Liver (tissue), 10 donors: ENCODE measurements at places on chromosomes 5 and 9.

DNA sequence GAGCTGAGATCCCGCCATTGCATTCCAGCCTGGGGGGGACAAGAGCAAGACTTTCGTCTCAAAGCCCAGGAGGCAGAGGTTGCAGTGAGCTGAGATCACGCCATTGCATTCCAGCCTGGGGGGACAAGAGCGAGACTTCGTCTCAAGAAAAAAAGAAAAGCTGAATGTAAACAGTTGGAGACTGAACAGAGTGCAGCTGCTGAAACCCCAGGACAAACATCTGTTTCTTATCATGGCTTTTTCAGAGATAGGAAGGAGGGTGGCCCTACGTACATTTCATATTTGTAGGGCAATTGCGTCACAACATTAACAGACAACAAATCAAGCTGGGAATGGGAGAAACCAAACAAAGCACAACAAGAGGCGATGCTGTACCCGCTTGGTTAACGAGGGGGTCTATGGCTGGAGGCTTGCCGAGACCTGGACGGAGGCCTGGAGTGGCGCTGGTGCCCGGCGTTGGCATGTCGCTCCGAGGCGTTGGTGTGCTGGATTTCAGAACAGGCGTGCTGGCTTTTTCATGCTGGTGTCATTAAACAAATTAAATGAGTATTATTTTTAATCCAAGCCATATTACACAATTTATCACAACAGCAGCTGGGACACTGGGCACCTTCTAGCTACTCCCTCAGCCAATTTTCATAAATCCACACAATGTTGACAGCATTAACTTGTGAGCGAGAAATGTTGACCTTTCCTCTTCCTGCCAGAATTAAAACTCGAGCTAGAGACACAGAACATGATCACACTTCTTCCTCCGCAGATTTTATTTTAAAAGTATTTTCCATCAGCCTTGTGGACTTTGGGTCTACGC is 76.1 kb downstream of the TLE1 start:
- no peak for DNase-seq

GRCh38 chr5:58148254-58148775 is 311.6 kb downstream of the PLK2 start:
- no peak for DNase-seq

- DNase-seq = no peak
Observed at GRCh38 chr5:142295084-142295758, 29.6 kb downstream of the SPRY4 start.

DNA sequence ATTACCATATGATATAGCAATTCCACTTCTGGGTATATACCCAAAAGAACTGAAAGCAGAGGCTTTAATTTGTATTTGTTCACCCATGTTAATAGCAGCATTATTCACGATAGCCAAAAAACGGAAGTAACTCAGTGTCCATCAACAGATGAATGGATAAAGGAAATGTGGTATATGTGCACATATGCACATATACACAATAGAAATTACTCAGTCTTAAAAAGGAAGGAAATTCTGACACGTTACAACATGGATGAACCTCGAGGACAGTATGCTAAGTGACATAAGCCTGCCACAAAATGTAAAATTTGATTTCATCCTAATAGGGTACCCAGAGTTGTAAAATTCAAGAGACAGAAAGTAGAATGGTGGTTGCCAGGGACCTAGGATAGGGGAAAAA is 54.9 kb downstream of the NUP155 start:
- no peak for DNase-seq

GRCh38 chr5:960551-960950 is 48.1 kb upstream of the NKD2 start:
- DNase-seq = peak; percentile 27

DNA sequence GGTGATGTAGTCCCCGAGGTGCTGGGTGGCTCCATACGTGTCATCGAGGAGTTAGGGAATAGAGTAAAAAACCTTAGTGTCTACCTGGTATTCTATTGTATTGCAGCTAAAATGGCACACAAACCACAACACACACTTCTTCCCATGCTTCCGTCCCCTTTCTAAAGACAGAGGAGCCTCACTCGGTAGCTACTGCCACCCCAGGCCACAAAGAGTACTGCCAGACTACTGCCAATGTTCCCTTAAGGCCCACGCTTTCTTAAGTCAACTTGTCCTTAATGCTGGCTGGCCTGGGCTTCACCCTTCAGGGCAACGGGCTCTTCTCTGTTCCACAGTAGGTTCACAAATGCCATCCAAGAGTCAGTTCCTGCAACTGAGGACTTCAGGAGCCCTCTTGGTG is 673.0 kb downstream of the ELAVL2 start:
- DNase-seq = no peak

- DNase-seq = no peak
Observed at GRCh38 chr5:7845557-7845956, 5.4 kb downstream of the CFAP90 start.

DNA sequence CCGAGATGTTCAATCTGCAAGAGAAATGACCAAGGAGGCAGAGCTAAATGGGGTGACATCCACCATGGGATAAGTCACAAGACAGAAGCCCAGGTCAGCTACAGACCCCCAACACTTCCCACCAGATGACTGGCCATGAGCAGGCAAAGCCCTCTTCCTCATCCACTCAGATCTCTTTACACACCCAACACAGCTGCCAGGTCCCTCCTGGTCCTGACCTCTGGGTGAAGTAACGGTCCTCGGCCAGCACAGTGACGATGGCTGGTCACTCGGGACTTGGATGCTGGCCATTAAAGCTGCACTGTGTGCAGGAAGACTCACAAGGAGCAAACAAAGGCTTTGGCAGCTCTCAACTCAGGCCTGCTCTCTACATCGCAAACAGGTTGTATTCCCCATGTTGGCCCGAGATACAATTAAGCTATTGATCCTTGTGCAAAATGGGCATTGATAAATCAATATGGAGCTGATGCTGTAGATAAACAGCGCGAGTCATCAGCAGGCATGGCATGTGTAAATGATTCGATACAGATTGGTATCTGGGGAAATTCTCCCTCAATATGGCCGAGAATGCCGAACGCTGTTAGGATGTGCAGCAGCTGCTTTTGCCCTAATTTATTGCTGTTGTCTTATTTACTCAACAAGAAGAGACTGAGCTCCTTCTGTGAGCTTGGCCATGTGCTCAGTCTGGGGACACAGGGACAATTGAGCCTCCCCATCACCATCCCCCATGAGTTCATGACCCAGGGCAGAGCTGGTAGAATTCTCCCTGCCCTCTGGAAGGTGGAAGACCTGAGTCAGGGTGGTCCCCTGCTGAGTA is 98.7 kb downstream of the C5orf15 start:
- no peak for DNase-seq

DNA sequence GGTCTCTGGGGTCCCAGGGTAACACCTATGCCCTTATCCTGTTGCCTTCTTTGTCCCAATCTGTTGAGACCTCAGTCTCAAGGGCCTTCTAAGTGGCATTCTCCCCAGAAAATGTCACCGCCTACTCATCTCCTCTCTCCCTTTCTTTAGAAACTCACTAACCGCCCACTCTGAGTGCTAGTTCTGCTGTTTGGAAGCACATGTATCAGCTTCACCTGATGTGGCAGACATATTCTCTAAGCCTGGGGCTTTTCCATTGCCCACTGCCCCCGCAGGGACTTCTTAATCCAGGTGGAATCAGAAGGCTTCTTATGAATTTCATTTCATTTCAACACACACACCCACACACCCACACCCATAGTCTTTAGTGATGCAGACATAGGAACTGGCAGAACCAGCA is 165.1 kb downstream of the ASTN2 start:
- no peak for DNase-seq

DNA sequence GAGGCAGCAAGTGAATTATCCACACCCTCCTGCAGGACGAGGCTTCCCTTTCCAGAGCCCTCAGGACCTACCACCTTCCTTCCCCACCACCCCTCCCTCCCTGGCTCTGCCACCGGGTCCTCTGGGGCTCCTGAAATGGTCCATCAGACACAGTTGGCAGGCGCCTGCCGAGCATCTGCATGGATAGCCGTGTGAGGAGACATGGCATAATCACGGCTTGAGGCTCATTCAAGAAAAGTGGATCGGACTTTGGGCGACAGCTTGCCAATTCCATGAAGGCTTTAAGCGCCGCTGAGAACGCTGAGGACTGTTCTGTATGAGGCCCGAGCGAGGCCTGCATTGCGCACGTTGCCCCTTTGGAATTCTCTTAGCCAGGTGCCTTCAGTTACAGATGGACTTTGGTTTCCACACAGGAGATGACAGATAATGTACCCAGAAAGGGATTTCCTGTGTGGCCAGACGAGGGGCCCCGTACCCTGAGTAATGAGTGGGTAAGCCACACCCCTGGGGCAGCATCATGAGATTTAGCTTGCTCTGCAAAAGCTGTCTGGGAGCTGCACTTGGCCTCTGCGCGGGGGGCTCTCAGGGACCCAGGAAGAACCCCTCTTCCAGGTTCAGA is 179.8 kb downstream of the OLFM1 start:
- DNase-seq = no peak

GRCh38 chr5:24591426-24591825 is 53.4 kb downstream of the CDH10 start:
- no peak for DNase-seq

GRCh38 chr5:3862906-3863305 is 267.3 kb downstream of the IRX1 start:
- DNase-seq = no peak

DNA sequence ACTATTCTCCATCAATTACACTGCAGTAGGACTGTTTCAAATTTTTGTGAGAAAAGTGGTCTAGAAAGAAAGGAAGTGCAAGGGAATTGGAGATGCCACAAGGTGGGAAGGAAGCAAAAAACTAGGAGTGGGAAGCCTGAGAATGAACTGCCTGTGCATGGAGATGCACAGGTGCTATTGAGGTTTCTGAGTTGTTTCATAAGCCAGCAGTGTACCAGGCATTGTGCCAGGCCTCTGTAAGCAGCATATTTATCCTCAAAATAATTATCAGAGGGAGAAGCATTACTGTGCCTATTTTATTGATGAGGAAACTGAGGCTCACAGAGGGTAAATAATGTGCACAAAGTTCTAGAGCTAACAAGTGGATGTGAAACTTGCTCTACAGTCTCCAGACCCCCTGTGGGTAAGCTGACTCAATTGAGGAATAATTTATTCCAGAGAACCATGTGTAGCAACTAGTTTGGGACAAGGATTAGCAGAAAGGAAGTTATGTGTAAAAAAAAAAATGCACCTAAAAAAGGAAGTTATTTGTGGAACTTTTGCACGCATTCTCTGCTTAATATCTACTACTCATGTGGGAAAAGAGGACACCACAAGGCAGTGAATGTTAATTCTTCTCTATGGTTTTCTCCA is 96.7 kb downstream of the SNCAIP start:
- DNase-seq = no peak

DNA sequence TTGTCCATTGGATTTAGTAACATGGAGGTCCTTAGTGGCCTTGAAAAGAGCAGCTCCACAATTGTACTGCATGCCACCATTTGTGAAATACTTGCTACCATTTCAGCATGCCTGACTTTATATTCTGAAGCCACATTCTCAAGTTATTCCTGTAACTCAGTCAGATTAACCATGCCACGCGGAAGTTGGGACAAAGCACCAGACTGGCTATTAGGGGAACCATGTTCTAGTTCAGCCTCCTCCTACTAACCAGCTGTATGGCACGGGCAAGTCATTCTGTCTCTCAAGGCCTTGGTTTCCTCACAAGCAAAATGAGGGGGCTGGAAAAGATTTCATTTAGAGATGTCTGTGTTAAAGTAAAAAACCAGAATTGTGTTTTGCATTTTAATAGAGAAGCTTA is 418.0 kb downstream of the PLK2 start:
- DNase-seq = no peak

DNA sequence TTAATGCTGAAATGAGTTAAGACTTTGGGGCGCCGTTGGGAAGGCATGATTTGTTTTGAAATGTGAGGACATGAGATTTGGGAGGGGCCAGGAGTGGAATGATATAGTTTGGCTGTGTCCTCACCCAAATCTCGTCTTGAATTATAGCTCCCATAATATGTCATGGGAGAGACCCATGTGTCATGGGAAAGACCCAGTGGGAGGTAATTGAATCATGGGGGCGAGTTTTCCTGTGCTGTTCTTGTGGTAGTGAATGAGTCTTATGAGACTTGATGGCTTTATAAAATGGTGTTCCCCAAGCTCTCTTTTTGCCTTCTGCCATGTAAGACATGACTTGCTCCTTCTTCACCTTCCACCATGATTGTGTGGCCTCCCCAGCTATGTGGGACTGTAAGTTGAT is 5.1 kb downstream of the SLC25A48 start:
- no peak for DNase-seq

- DNase-seq = no peak
Observed at GRCh38 chr5:139369181-139369580, 13.9 kb downstream of the SLC23A1 start.

DNA sequence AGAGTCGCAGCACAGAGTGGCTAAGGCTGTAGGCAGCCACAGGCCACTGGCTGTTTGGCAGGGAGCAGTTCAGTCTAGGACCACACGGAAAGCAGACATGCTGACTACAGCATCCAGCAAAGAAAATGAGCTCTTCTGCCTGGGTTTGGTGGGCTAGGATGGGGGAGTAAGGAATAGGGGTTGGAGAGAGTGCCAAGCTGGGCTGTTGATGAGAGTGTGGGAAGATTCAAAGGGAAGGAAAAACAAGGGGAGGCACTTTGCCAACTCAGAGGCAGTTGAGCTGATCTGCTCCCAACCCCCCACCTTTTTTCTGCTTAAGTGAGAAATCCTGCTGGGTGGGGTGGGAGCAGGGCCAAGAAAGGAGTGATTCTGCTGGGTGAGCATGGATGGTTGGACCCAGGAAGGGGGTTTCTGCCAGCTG is 35.9 kb downstream of the SVEP1 start:
- no peak for DNase-seq

DNA sequence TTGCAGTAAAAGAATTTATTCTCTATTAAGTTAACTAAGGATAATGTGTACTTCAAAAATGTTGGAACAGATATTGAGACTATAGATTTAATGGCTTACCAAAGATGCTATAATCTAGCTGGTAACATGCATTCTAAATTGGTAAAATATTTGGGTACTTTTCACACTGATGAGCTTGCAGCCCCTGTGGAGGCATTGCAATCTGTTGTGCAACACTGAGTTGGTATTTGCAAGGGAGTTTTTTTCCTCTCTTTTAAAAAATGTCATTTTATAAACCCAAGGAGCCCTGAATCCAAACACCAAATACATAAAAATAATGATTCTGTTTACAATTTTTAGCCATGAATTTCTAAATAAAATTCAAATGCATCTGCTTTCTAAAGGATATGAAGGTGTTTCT is 944.8 kb downstream of the DTWD2 start:
- DNase-seq = no peak

- DNase-seq = no peak
Observed at GRCh38 chr5:53110156-53110555, 599 bp upstream of the MOCS2 start.

DNA sequence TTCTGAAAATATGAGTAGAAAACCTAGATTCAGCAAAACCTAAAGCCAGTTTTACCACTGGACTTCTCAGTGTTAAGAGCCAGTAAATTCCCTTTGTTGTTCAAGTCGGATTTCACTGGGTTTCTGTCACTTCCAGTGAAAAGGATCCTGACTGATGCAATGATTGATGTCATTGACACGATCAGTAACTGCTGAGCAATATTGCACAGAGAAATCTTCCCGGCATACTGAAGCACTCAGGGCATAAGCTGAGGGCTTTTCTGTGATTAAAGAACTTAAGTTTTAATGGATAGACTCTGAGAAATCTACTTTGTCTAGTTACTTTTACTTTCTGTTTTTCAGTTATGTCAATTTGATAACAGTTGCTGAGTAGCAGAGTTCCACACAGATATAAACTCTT is 61.9 kb downstream of the DENND1A start:
- DNase-seq = no peak
